ENCODE measurements at places on chromosomes 5 and 9.

GRCh38 chr5:161078793-161079192 lies 226.8 kb upstream of the ATP10B start:
- no peak for DNase-seq

- no peak for DNase-seq
These were observed 402.1 kb downstream of the DIRAS2 start for GRCh38 chr9:90240541-90240940.

- no peak for DNase-seq
These were observed 8.6 kb downstream of the HAVCR2 start for GRCh38 chr5:157100140-157100679.

GRCh38 chr5:2460098-2460497 lies 291.4 kb downstream of the IRX2 start:
- no peak for DNase-seq

GRCh38 chr9:20001058-20001457 lies 212.2 kb upstream of the SLC24A2 start:
- DNase-seq = no peak

GRCh38 chr5:134911285-134912206 lies 6.6 kb downstream of the PCBD2 start:
- DNase-seq = no peak

DNA sequence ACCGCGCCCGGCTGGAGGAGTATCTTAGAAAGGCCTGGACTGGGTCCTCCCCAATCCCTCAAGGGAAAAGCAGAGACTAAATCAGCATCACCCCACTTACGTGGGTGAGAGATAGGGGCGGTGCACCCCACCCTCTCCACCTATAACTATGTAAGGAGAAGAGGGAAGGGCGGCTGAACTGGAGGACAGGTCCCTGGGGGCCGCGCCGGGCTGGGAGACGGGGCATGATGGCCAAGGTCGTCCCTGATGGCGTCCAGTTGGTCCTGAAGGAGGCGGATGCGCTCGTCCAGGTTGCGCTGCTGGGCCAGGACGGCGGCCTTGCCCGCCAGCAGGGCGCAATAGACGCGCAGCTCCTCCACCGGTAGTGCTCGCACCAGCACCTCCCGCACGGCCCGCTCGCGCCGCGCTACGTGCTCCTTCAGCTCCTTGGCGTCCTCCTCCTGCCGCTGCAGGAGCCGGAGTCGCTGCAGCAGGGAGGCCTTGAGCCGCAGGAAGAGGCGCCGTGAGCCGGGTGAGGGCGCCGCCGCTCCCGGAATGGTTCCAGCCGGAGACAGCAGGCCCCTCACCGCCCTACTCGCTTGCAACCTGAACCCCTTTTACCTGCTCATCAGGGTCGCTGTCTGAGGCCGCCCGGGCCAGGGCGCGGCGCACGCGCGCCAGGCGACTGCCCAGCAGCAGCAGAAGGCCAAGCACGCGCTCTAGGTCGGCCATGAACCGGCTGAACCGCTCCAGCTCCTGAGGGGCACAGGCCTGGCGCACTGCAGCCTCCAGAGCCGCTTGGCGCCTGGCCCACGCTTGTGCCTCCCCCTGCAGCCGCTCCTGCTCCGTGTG lies 7.6 kb downstream of the SHROOM1 start:
- DNase-seq = no peak

GRCh38 chr9:122039234-122039633 lies 53.9 kb downstream of the TTLL11 start:
- no peak for DNase-seq

- no peak for DNase-seq
These were observed 30.4 kb downstream of the RANBP17 start for GRCh38 chr5:170892196-170892595.

- no peak for DNase-seq
These were observed 168.2 kb upstream of the DMRTA1 start for GRCh38 chr9:22278426-22278825.

- no peak for DNase-seq
These were observed 1.8 kb downstream of the HNRNPH1 start for GRCh38 chr5:179621551-179622214.

DNA sequence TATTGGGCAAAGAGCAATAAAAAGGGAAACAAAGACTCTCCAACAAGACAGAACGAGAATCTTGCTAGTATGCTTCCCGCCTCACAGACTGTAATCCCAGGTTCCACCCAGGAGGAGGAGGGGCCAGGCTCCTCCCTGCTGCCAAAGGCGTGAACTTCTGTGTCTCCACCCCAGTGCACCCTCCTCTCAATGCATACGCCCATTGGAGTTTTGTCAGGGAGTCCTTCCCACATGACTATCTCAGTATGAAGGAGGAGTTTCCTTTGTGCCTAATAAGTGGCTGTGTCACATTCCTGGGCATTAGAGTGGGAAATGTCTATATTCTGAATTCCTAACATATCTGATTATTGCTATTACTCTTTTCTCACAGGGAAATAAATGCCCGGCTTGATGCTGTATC lies 106.4 kb upstream of the DHFR start:
- DNase-seq = no peak

GRCh38 chr9:37398464-37399025 lies 24.0 kb upstream of the GRHPR start:
- no peak for DNase-seq

DNA sequence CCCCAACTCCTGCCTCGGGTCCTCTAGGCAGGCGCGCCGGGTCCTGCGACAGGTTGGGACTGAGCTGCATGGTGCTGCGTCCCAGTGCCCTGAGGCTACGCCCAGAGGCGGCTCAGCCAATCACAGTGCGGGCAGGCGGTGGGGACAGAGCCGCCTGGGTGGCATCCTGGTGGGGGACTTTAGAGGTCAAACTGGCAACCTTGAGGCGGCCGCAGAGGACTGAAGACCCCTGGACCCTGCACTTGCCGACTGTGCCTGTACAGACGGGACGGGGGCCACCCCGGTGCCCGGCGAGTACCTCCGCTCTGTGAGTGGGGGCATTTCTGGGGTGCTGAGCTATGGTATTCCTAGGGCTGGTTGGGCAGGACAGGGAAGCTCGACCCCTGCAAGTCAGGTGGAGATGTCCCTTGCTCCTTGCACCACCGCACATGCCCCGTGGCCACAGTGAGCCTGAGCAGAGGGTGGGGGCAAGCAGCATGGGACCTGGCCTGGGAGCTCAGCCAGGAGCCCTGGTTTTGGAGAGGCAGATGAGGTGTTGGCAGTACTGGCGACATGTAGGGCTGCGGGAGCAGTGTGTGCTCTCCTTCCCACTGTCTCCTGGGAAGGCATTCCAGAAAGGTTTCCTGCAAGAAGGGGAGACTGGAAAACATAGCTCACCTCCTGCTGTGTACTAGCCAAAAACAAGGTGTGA lies 45.5 kb downstream of the CTSL start:
- no peak for DNase-seq
